Camera-type eye (tissue), 1 donor: ENCODE measurements at places on chromosomes 11 and 22. TPM values are rescaled to one million over a fixed set of nuclear protein-coding genes. Genes with fewer than 3 reads are reported as not detected.

KRTAP5-9 gene
- not detected for total RNA-seq

ZW10 gene
- 25.2 TPM for total RNA-seq

LRRC10B gene
- total RNA-seq = 0.22 TPM

CFAP300 gene
- total RNA-seq = 5.6 TPM

APOL6 gene
- 5.7 TPM for total RNA-seq

C22orf15 gene
- total RNA-seq = 0.88 TPM
